Activated CD4-positive, alpha-beta memory T cell treated with anti-CD3 and anti-CD28 coated beads, Interleukin-2, amount 10 ng/mL, durations not matched to agents 7 days and 5 days (primary cell): ENCODE measurements at places on chromosomes 13 and 19. TPM values are rescaled to one million over a fixed set of nuclear protein-coding genes. Genes with fewer than 3 reads are reported as not detected.

Gene MED4
- 61.1 TPM for total RNA-seq

Gene KIR2DL1
- total RNA-seq: not detected

Gene NLRP5
- not detected for total RNA-seq

Gene CLIP3
- total RNA-seq: 1.7 TPM

Gene DCT
- 0.10 TPM for total RNA-seq

Gene CYP4F22
- total RNA-seq: 1.4 TPM

Gene NUFIP1
- 4.0 TPM for total RNA-seq

Gene NRTN
- total RNA-seq: 0.20 TPM

Gene CCL25
- not detected for total RNA-seq

Gene CEACAM4
- total RNA-seq: not detected

Gene APOC4
- total RNA-seq: not detected

Gene CDC42EP5
- total RNA-seq: not detected

Gene ASF1B
- total RNA-seq: 93.5 TPM

Gene ZNF177
- 0.50 TPM for total RNA-seq

Gene SIGLEC12
- total RNA-seq: 0.43 TPM

Gene EDNRB
- total RNA-seq: not detected

Gene B3GLCT
- total RNA-seq: 4.6 TPM

Gene CGB2
- not detected for total RNA-seq

Gene PEX11G
- total RNA-seq: 1.7 TPM

Gene GZMM
- total RNA-seq: 45.2 TPM

Gene DZIP1
- 0.30 TPM for total RNA-seq

Gene ADGRE2
- 0.48 TPM for total RNA-seq

Gene GRIN2D
- 0.18 TPM for total RNA-seq

Gene AMER2
- not detected for total RNA-seq

Gene CEACAM20
- total RNA-seq: not detected

Gene CRB3
- total RNA-seq: 0.93 TPM

Gene SLITRK5
- total RNA-seq: not detected

Gene KIR3DL1
- not detected for total RNA-seq

Gene CFD
- total RNA-seq: 0.78 TPM

Gene MYO16
- not detected for total RNA-seq

Gene ZNF558
- 26.1 TPM for total RNA-seq

Gene KCNRG
- 0.65 TPM for total RNA-seq

Gene PSG2
- not detected for total RNA-seq

Gene PLPP2
- total RNA-seq: 0.60 TPM

Gene ZNF578
- total RNA-seq: 0.95 TPM

Gene CCDC169
- 0.13 TPM for total RNA-seq

Gene EXOC3L2
- total RNA-seq: not detected

Gene GNG7
- 0.25 TPM for total RNA-seq

Gene KLF1
- 0.13 TPM for total RNA-seq

Gene FOXA3
- not detected for total RNA-seq

Gene DIRAS1
- total RNA-seq: not detected

Gene CBARP
- 0.55 TPM for total RNA-seq

Gene PTH2
- total RNA-seq: not detected

Gene LENG9
- 8.7 TPM for total RNA-seq

Gene ABCA7
- 92.7 TPM for total RNA-seq

Gene BSG
- total RNA-seq: 255 TPM

Gene CLDND2
- 6.4 TPM for total RNA-seq

Gene LYPD5
- total RNA-seq: 0.71 TPM

Gene ZIK1
- 5.7 TPM for total RNA-seq

Gene ZNF560
- not detected for total RNA-seq

Gene CPB2
- total RNA-seq: not detected

Gene DHDH
- 1.6 TPM for total RNA-seq

Gene ARHGAP45
- 437 TPM for total RNA-seq

Gene DMWD
- total RNA-seq: 63.1 TPM

Gene SPACA4
- total RNA-seq: not detected

Gene CEACAM8
- total RNA-seq: not detected

Gene EFNB2
- total RNA-seq: 0.13 TPM

Gene F10
- total RNA-seq: not detected

Gene PRR22
- total RNA-seq: 2.3 TPM

Gene MED29
- 34.5 TPM for total RNA-seq
